Ovary (tissue), 10 donors: ENCODE measurements at places on chromosomes 6 and 20.

DNA sequence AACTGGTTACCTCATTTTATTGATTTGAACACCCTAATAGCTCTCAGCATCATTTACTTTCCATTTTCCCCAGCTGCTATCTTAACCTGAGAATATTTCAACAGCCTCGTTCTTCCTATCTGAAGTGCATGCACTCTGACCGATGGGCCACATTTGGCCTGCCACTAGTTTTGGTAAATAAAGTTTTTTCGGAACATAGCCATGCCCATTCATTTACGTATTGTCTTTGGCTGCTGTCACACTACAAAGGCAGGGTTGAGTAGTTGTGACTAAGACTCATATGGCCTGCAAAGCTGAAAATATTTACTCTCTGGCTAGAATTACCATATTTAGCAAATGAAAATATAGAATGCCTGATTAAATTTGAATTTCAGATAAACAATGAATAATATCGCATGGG is 10.8 kb downstream of the ADGRF4 start:
- no peak for DNase-seq

DNA sequence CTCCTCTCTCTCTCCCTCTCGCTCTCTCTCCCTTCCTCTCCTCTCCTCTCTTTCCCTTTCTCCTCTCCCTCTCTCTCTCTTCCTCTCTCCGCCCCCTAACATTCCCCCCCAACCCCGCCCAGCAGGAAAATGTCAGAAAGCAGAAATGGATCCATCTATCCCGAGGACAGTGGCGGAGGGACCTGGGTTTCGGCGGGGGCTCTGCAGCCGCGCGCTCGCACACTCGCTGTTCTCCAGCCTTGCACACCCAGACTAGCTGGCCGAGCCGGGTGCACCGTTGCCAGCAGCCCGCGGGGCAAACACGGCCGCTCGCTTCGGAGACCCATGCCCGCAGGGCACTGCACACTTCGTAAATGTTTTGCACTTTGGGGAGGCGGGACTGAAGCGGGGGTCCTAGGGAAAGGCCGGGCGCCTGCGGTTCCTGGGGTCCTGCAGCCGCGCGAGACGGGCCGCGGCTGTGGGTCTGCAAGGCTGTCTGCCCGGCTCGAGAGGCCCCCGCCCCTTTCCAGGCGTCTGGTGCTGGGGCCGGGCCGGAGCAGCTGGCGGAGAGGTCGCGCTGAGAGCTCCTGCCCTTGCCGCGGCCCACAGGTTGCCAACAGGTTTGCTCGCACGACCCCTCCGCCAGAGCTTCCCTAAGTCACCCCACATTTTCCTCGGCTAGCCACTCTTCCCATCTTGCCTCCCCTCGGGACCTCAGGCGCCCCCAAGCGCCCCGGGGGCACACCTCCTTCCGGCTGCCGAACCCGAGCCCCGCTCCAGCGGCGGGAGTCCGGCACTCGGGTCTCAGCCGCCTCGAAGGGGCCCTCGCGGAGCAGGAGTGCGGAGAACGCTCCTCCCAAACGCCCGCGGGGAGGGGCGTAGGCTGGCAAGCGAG is 818 bp upstream of the MDGA1 start:
- DNase-seq = peak; percentile 48

DNA sequence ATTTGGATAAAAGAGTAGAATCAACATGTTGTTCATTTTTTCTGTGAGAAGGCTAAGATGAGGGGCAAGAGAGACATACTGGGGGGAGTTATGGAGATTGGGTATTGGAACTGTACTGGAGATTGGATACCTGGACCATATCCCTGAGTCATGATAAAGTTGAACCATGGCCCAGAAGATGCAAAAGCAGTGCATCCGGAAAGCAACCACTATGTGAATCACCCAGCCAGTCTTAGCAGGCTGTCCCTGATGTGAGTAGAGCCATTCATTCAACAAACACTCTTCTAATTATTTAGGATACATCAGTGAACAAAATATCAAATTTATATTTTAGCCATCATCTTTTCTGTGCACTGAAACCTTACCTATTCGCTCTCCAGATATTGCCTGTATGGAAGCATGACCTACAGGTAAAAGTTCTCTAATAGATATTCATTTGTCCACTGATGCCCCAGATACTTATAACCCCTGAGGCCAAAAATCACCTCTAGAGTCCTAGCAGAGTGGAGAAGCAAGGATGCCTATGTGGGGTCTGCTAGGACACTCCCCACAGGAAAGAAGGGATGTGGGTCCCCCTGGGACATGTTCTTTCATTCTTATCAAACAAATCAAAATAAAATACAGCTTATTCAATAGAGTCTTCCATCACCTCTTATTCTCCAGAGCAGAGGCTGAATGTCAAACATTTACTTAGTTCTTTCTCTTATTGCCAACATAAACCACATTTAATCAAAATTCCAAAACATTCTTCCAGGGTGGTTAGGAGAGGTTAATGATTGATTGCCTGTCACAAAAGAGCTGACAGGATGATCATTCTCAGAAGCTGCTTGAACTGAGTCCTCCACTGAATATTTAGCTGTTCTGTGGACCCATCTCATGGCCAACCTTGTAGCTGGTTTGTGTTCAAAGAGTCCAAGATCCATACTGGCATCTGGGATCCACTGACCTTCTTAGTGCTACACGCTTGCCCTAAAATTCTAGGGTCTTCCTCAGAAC is 37.0 kb upstream of the PKHD1 start:
- no peak for DNase-seq

- no peak for DNase-seq
These were observed 27.1 kb downstream of the RIPOR2 start for GRCh38 chr6:24908650-24909035.

GRCh38 chr6:15331143-15331542 is 85.3 kb downstream of the JARID2 start:
- DNase-seq = no peak

- no peak for DNase-seq
These were observed 98.1 kb downstream of the SLC24A3 start for GRCh38 chr20:19310541-19310940.

DNA sequence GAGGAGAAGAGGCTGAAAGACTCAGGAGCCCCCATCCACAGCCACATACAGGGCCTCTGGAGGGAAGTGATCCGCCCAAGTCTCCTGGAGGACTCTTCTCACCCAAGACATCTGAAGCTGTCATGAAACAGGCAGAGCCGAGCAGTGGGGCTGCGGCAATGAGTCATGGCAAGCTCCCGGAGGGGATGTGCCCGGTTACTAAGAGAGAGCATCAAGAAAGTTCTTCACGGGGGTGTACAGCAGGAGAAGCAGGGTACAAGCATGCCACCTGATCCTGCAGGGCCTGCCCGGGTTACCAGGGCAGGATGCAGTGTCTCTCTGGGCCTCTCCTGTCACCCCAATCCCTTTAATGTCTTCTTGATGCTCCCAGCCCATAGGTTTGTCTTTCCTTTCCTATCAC is 21.1 kb downstream of the TRIM26 start:
- no peak for DNase-seq

DNA sequence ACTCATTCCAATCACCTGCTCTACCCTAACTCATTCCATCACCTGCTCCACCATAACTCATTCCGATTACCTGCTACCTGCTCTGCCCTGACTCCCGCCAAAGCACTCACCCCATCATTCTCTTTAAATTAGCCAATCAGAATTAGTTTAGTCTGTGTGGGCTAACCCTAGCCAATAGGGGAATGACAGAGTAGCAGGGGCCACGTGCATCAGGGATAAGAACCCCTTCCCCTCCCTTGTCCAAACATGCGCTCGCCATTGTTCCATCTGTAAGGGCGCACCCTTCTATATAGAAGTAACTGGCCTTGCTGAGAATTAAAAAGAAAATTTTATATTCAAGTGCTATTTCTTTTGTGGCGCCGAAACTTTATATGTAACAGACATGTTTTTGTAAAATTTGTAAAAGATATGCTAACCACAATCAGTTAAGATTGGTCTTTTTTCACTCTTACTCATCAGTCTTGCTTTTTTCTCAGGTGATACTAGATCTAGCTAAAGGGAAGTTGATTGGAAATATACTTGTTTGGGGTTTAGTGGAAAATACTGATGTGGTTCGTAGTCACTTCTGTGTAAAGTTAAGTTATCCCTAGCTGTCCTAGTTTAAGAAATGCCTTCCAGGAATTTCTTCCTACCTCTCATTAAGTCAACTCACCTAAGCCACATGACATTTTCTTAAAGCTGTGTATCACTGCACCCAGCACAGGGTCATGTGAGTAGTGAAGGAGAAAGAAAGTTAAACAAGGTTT is 16.5 kb downstream of the RTN4IP1 start:
- no peak for DNase-seq

DNA sequence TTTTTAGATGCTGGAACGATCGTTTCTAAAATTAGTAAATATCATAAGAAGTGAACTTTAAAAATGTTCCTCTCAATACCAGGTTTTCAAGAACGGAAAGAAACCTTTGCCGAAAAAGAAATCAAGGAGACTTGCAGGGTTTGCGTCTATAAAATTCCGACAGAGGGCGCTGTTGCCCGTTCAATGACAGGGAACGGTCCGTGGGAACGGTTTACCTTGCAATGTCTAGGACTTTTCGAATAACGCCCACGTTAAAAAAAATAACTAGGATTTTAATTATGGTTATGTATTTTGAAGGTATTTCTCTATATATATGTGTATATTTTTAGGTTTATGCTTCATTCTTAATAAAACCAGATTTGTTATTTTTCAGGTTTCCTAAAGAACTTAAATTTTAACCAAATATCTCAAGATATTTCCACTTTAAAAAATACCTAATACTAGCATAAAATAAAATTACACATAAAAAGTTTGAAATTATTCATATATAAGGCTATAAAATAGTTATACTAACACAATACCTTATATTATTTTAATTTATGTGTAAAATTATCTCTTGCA is 2.5 kb upstream of the TFAP2B start:
- peak; percentile 28 for DNase-seq

DNA sequence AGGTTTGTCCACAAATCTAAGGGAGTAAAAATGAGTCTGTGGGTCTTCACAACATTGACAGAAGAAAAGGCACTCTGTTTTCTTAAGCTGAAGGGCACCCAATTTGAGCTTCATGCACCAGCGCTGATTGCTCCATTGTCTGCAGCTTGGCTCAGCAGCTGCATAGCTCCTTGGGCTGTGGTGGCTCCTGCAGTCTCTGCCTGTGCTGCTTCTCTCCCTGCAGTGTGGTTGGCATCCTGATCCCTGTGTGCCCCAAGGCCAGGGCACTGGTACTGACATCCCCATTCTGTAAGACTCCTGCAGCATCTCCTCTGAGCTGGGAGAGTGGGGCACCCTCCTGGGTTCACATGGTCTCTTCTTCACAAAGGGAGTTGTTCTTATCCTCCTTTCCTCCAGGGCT is 83.2 kb upstream of the B3GAT2 start:
- DNase-seq = no peak

DNA sequence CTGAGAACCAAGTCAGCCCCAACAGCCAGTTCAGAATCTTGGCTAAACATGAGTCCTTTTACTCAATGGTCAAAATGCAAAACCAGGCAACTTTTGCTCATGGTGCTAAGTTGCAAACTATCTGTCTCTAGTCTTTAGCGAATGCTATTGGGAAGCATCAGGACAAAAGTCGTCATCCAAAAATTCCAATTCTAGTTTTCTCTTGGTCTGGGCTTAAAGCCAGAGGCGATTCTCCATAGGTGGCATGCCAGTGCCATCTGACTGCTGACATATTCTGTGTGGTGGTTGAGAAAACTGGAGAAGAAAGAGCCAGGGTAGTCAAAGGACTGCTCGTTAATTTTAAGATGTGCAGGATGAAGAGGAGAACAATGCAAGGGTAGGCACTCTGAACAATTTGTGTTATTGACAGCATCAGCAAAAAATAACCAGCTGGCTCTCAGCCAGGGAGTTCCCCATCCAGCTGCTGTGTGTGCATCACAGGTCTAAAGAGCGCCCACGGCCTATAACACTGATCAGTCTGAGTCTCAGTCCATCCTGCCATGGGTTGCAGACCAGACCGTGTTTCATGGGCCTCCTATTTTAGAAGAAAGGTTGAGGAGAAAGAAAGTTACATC is 313.6 kb downstream of the ALDH8A1 start:
- DNase-seq = no peak

DNA sequence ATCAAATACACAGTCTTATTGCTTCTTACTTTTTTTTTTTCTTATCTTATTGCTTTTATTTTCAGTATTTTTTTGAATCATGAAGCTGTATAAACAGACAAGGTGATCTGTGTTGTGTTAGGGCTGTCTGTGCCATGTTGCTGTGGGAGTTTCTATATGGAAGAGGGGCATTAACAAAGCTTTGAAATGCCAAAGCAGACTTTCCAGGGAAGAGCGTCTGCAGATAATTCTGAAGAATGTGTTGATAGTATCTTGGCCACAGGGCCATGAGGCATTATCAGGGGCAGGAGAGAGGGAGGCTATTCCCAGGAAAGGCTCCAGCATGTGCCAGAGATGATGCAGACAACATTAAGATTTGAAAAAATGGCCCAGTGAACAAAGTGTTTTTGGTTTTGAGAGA is 354.5 kb downstream of the UTRN start:
- DNase-seq = no peak

GRCh38 chr6:138225953-138226352 is 7.7 kb upstream of the PBOV1 start:
- DNase-seq = no peak
